ENCODE measurements at places on chromosomes 11 and 22.

GRCh38 chr22:23243006-23243573 lies 62.8 kb downstream of the BCR start:
- DNase-seq: no peak

GRCh38 chr22:44954149-44954548 lies 55.7 kb downstream of the PHF21B start:
- no peak for DNase-seq

DNA sequence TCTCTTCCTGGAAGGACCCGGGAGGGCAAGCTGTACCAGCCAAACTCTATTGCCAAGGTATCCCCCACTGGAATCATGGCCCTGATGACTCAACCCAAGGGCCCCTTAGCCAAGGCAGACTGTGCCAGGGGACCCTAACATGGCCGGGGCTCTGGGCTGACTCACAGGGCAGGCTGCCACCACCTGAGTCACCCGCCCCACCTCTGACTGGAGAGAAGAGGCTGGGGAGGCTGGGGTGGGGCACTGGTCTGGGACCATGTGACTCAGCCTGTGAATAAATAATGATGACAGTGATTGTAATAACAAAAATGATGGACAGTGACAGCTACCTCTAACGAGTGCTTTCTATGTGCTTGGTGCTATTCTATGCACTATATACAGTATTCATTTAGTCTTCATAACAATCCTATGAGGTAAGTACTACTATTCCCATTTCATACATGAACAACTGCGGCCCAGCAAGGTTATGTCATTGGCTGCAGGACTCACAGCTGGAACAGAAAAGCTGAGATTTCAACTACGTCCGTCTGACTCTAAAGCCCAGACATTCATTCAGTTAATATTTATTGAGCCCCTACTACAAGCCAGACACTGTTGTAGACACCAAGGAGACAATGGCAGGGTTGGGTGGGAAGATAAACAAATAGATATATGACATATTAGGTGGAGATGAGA lies 84.2 kb downstream of the FBXO7 start:
- DNase-seq: no peak

DNA sequence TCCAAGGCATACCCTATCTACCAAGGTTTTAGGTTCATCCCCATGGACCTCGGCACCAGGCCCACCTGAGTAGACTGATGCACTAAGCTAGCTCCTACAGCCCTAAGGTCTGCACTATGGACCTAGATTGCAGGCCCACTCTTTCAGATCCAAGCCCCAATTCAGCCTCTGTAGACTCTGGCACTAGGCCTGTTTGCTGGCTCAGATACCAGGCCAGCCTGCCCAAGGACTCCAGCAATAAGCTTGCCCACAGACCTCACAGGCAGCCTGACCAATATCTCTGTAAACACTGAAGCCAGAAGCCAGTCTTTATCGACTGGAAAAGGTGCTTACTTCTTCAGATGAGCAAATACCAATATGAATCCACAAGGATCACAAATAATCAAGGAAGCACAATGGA lies 411.3 kb downstream of the INSC start:
- DNase-seq: no peak

DNA sequence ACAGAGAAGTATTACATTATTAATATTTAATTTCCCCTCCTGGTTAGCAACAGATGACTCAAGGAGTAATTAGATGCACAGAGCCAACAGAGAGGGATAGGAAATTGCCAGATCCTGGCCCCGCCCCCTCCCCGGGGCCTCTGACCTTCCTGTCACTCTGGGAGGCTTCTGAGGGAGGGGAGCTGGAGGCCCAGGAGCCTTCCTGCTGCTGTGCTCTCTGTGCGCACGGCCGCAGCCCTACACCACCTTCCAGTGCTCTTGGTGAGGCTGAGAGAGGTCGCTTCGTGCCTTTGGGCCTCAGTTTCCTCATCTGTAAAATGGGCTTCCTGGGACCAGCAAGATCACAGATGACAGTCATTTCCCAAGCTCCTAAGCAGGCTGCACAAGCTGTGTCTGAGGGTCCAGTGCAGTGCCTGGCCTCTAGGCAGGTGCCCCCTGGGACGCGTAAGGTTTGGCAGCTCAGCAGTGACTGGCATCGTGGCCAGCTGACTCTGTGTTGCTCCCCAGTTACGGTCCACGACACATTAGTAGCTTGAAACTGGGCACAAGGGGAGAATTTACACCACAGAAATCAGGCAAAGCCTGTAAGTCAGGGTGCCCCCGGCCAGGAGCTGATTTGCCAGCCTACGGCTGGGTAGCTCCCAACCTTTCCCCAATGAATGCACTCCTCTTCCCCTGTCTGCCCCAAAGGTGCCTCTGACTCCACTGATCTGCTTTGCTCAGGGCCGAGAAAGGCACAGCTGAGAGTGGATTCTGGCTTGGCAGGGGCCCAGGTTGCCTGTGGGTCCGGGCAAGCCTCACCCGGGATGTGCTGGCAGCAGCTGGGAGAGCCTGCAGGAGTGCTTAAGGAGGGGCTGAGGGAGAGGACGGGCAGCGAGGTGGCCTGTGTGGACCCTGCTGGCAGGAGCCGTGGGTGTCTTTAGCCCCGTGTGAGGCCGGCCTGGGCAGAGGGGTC lies 2.3 kb downstream of the ADORA2A start:
- no peak for DNase-seq

DNA sequence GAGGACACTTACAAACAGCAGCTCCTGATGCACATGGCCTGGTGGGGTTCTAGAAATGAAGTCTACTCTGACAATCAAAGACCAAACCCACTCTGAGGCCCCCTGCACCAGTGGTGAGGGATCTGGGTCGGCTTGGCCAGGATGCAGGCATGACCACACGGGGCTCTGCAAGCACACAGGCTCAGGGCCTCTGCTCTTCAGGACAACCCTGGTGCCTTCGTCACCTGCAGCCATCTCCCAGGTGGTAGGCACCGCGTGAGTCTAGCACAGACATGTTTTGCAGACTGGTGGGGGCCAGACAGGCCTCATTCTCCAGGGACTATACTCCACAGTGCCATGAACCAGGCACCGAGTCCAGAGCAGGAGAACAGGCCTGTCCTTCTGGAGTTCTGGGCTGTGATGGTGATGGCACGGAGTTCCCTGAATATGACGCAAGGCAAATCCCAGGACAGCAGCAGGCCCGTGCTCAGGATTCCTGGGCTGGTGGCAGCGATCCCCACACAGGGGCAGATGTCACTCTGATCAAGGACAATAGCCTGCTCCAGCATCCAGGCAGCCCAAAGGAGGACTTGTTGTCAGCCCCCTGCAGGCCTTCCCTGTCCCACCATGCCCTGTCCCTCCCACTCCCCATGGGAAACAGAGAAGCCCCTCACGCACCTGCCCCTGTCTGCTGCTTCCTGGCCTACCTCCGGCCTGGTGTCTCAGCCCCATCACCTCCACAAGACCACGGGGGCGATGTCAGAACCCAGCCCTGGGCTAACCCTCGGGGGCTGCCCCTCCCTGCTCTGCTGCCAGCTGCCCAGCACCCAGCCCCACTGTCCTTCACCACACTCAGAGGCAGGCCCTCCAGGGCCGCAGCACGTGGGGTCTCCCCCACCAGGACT lies 36.1 kb downstream of the GNB1L start:
- DNase-seq: no peak

GRCh38 chr22:17884893-17885292 lies 110.6 kb upstream of the BID start:
- DNase-seq: no peak

- no peak for DNase-seq
Observed at GRCh38 chr22:27842201-27842600, 40.6 kb upstream of the MN1 start.

GRCh38 chr11:75591966-75592365 lies 29.9 kb downstream of the SERPINH1 start:
- no peak for DNase-seq

DNA sequence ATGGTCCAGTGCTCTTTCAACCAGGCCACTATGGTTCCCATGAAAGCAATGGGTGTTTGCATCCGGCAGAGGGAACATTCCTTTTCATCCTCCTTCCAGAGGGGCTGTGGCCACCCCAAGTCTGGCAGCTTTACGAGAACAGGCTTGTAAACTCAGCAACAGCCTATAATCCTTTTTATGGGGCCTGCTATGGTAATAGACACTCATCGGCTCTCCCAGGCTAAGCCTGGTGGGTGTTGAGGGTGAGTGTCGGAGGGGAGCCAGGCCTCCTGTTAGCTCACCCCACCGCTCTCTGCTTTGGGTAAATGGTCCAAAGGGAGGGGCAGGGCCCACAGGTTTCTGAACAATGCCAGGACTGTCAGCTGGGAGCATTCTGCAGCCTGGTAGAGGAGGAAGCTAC lies 111.6 kb upstream of the CD82 start:
- no peak for DNase-seq

DNA sequence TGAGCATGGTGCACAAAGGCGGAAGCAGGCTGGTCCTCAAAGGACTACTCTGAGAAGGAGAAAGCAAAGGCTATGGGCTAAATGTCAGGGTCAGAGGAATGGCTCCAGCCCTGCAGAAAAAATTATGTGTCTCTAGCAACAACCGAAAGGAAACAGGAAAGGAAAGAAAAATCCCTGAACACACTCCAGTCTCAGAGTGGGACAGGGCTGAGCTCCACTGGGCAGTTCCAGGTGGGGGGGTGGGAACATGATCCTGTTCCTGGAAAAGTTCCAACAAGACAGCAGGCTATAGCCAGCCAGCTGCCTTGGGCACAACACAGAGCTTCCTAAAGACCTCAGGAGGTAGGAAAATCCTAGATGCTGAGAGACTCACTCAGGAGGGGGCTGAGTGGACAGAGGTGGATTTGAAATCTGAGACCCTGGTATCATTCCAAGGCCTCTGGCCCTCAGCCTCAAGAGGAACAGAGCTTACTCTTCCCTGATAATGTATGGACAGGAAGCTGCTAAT lies 1088.2 kb downstream of the TBC1D22A start:
- DNase-seq: peak; percentile 43

GRCh38 chr11:44611687-44612434 lies 46.4 kb downstream of the CD82 start:
- no peak for DNase-seq

DNA sequence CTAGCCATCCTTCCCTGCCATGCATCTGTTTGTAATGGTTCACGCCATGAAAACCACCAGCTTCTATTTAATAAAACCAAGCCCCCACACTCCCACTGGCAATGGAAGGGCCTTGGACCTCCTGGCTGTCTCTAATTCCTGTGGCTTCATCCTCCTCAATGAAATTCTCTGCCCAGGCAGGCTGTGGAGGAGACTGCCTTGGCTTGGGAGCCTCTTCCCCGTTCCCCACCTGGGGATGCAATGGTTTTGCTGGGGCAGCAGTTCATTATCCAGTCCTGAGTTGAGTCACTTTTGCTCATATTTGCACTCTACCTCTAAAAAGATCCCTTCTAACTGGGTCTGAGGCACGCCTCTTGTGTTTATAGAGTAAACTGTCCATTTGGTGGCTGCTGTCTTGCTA lies 515.8 kb downstream of the NTM start:
- no peak for DNase-seq

GRCh38 chr11:78239781-78240180 lies 51.1 kb downstream of the USP35 start:
- DNase-seq: no peak

DNA sequence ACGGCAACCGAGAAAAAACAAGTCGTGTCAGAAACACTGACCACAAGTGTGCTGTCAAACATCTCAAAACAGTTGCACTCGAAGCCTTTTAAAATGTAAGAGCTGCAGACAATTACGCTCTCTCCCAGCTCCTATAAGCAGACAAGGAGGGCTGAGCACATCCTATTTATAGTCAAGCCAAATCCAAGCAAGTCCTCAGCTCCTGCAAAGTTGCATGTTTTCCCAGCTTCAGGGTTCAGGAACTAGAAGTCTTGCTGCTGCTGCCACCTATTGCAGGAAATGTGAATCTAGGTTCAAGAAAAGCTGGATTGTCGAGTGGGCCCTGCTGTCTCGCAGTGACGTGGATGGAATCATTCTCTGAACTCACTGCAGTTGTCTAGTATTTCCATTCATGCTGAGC lies 15.5 kb downstream of the EFCAB6 start:
- DNase-seq: peak; percentile 20

GRCh38 chr11:117026593-117027330 lies 71.5 kb downstream of the SIK3 start:
- DNase-seq: no peak

GRCh38 chr22:38953577-38954413 lies 3.6 kb upstream of the APOBEC3A start:
- DNase-seq: no peak

DNA sequence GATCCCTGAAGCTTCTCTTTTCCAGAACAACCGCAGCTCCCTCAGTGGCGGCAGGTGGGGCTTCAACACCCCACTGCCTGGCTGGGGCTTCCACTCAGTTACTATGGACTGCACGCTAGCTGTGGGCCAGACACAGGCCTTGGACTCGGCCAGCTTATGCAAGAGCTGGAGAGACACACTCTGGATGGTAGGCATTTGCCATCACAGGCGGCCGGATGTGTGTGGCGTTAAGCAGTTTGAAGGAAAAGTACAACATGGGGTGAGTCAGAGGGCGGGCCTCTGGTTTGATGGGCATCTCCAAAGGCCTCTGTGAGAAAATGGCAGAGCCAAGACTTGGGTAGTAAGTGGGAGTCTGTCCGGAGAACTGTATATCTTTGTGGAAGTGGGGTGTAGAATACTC lies 17.6 kb downstream of the KCNJ4 start:
- DNase-seq: no peak

GRCh38 chr22:32407936-32408335 lies 4.1 kb downstream of the RTCB start:
- no peak for DNase-seq

GRCh38 chr11:2077061-2077802 lies 62.0 kb downstream of the IGF2 start:
- no peak for DNase-seq

- DNase-seq: no peak
Observed at GRCh38 chr11:45232341-45233080, 53.6 kb downstream of the SYT13 start.

DNA sequence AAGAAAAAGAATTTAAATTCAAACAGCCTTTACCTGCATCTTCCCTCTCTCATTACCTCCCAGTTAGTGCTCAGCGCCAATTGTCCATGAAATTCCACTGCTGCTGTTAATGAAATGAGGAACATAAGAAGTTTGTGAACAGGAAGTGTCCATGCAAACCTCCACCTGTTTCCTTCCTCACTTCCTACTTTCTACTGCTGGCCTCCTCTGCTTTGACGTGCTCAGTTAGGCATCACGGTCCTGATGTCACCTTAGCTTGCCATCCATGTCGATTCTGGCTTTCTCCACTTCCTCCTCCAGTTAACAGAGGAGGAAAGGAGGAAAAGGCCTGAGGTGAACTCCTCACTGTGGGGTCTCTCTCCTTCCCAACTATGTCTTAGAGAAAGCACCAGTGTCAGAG lies 26.9 kb upstream of the HTR3A start:
- no peak for DNase-seq

GRCh38 chr11:94766713-94767206 lies 1.4 kb upstream of the AMOTL1 start:
- no peak for DNase-seq

All from NCI-H345 (cell line).